HCT116 (cell line): ENCODE measurements at places on chromosomes 5 and 9. TPM values are rescaled to one million over a fixed set of nuclear protein-coding genes. Genes with fewer than 3 reads are reported as not detected.

DNA sequence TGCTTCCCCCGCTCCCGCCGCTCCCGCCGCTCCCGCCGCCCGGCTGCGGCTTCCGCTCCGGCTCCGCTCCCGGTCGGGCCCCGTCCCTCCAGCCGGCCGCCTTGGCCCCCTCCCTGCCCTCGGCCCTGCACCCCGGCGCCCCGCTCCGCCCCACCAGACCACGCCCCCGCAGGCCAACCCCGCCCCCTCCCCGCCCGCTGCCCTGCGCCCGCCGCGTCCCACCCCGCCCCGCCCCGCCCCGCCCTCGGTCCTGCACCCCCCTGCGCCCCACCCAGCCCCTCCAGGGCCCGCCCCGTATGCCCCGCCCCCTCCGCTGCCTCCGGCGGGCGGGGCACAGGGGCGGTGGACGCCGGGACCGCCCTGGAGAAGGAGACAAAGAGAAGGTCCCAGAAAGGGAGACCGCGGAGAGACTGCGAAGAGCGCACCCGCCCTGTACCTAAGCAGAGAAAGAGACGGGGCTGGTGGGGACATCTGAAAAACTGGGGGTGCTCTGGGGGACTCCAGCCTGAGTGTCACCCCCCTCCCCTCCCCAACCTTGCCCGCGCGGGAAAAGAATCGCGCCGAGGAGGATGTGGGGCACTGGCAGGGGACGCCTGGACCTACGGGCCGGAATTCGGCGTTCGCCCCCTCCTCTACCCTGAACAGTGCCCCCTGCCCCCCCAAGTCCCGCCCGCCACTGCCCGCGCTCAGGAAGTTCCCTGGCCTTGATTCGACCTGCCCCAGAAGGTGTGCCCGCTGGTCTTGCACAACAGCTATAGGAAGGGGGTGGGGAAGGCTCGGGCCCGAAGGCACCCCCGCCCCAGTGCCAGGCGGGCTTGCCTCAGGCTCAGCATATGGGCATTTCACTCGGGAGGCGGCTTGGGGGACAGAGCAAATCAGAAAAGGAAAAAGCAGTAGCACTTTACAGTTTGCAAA, 42.8 kb upstream of the STXBP1 start:
- H3K36me3 ChIP-seq = no peaks in the 10 kb centered on the region
- H3K4me3 ChIP-seq = peak overlapping the region; percentile 87
- no peaks in the 10 kb centered on the region for H3K27me3 ChIP-seq
- H3K27ac ChIP-seq = peak overlapping the region; percentile 97

DNA sequence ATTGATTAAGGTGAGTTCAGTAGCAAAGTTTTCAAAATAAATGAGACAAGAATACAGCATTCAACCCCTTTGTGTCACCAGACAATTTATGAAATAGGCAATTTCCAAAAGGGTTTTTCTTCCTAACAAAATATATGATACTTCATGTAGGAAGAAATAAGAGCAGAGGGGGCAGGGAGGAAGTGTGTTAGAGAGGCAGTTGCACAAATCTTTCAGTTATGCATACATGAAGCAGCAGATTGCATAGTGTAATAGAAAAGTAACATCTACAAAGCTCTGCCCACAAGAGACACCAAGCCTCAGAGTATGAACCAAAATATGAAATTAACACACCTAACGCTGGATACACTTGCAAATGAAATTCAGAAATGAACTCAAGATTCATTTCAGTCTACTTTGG, 157.0 kb downstream of the DENND1A start:
- H3K27me3 ChIP-seq = no peaks in the 10 kb centered on the region
- no peak for DNase-seq
- H3K4me3 ChIP-seq = no peak overlapping the region
- no peak overlapping the region for H3K27ac ChIP-seq

DNA sequence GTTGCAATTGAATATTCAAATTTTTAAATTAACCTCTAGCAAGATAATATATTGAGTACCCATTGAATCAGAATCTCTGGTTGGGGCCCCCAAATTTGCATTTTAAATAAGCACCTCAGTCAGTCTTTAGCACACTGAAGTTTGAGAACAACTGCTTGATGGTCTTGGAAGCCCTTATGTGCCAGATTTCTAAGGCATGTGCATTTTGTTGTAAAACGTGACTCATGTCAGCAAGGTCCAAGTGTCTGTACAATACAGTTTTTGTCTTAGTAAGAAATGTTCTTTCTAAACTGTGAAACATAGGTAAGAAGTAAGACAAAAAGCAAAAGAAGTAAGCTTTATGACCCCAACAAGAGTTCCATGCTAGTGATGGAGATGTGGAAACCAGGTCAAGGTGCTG, 59.1 kb upstream of the PHF2 start:
- H3K4me3 ChIP-seq = no peak overlapping the region
- H3K4me1 ChIP-seq = no peaks in the 10 kb centered on the region
- H3K36me3 ChIP-seq = 0 out of 2 replicates have a peak, but pooled peaks cover 4% of the 10 kb centered on the region

DNA sequence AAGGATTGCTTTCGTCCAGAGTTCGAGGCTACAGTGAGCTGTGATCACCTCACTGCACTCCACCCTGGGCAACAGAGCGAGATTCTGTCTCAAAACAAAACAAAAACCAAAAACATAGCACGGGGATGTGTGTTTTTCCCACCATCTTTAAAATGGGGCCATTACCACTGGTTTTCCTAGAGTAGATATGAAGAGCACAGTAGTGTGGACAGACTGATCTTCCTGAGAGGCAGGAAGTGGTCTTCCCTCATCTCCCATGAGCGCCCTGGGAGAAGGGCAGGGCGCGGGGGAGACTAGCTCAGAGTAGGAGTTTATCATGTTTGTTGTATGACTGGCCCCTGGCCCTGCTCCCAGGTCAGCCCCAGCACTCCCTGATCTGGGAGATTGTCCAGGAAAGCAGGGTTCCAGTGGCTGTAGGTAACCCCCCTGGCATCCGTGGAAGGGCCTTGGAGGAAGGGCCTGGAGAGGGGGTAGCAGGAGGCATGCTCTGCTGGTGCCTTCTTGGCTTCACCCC, 2.3 kb downstream of the SUSD3 start:
- no peak for DNase-seq
- no peaks in the 10 kb centered on the region for H3K36me3 ChIP-seq
- no peaks in the 10 kb centered on the region for H3K27me3 ChIP-seq

DNA sequence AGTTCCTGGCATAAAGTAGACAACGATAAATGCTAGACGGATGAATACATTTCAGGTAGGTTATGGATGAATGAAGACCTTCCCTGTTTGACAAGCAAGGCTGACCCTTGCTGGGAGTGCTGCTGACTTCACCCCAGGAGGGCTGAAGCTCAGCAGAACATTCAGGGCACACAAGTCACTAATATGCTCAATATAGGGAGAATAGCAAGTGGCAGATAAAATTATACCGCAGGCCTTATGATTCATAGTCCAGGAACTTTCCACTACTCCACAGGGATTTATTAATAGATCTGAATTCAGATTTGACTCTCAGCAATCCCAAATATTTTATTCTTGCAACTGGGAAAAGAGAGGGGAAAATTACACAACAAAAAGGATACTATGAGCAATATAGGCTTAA, 38.2 kb upstream of the GRAMD2B start:
- no peak overlapping the region for H3K4me3 ChIP-seq
- H3K36me3 ChIP-seq = no peaks in the 10 kb centered on the region
- peaks cover 15% of the 10 kb centered on the region for H3K4me1 ChIP-seq
- H3K27ac ChIP-seq = peak overlapping the region; percentile 6; the same call in 1 of the 2 replicates

DNA sequence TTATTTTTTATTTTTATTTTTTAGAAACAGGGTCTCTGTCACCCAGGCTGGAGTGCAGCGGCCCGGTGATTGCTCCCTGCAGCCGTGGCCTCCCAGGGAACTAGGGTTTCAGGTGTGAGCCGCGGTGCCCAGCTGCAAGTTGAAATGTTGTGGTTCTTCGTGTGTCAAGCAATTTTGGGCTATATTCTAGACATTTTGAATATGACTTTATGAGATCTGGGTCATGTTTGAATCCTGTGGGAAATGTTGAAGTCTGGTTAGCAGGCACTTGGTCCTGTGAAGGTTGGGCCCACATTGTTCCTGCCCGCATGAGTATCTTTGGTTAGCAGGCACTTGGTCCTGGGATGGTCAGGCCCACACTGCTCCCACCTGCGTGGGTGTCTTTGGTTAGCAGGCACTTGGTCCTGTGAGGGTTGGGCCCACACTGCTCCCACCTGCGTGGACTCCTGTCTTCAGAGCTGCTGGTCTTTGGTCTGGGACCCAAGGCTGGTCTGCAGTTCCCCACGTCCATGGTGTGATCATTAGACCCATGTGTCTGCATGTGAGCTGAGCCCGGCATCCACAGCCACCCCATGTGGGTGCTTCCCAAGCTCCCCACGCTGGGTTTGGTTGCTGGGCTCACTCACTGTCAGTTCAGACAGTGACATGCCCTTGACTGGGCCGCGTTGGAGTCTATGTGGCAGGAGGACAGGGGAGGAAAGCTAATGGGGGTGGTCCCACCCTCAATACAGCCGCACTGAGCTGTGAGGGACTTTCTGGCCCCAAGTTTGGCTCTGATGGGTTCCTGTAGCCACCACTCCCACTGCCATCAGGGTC, 7.1 kb downstream of the FBXW5 start:
- no peak overlapping the region for H3K4me3 ChIP-seq
- H3K4me1 ChIP-seq = no peaks in the 10 kb centered on the region
- H3K27ac ChIP-seq = no peak overlapping the region
- H3K36me3 ChIP-seq = peaks cover 10% of the 10 kb centered on the region

DNA sequence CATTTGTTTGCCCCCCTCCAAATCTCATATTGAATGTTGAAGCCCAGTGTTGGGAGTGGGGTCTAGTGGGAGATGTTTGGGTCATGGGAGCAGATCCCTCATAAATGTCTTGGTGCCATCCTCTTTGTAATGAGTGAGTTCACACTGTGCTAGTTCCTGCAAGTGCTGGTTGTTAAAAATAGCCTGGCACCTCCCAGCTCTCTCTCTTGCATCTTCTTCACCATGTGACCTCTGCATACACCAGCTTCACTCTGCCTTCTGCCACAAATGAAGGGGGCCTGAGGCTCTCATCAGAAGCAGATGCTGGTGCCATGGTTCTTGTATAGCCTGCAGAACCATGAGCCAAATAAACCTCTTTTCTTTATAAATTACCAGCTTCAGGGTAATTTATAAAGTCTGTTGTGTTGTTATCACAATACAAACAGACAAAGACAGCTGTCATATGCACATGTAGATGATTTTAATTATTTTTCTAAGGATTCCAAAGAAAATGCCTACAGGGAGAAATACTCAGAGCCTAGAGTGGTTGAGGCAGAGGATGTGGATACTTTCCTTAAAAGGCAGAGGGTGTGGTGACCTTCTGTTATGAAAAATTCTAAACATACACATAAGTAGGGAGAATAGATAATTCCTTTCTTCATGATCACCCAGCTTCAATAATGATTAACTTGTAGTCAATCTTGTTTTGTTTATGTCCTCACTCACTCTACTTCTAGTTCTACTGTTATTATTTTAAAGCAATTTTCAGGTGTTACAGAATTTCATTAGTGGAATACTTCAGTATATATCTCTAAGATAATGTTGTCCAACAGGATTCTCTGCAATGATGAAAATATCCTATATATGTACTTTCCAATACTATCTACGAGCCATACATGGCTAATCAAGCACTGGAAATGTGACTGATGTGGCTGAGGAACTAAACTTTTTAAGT, 75.1 kb upstream of the RANBP6 start:
- H3K27me3 ChIP-seq = no peaks in the 10 kb centered on the region
- no peaks in the 10 kb centered on the region for H3K36me3 ChIP-seq
- H3K4me3 ChIP-seq = no peak overlapping the region
- peaks cover 9% of the 10 kb centered on the region; the same call in 1 of the 2 replicates for H3K4me1 ChIP-seq

- H3K36me3 ChIP-seq = no peaks in the 10 kb centered on the region
- no peak for DNase-seq
- H3K4me3 ChIP-seq = no peak overlapping the region
- H3K27ac ChIP-seq = no peak overlapping the region
- no peaks in the 10 kb centered on the region for H3K4me1 ChIP-seq
- H3K27me3 ChIP-seq = no peaks in the 10 kb centered on the region
Measured at GRCh38 chr5:166726406-166726805, 1565.0 kb upstream of the WWC1 start.

- H3K27ac ChIP-seq = no peak overlapping the region
- no peaks in the 10 kb centered on the region for H3K36me3 ChIP-seq
- peaks cover 31% of the 10 kb centered on the region for H3K4me1 ChIP-seq
Measured at GRCh38 chr9:121292801-121293241, 24.9 kb downstream of the GSN start.

- no peaks in the 10 kb centered on the region for H3K36me3 ChIP-seq
- no peak for DNase-seq
- no peak overlapping the region for H3K4me3 ChIP-seq
- no peaks in the 10 kb centered on the region for H3K4me1 ChIP-seq
Measured at GRCh38 chr5:133785182-133785581, 172.8 kb upstream of the FSTL4 start.

DNA sequence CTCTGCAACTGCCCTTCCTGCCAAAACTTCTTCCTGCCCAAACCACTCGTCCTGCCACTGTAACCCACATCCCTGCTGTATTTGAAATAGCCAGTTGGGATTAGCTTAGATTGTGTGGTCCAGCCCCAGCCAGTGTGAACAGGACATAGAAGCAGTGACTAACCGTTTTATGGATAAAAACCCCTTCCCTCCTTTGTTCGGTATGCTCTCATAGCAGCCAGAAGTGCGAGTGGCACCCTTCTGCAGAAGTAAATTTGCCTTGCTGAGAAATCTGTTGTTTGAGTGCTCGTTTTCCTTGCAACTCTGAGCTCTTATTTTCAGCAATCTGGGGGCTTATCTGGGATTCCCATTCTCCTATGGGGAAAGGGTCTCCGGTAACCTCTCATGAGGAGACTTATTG, 470.0 kb downstream of the PRDM9 start:
- no peaks in the 10 kb centered on the region for H3K27me3 ChIP-seq
- no peak overlapping the region for H3K27ac ChIP-seq
- H3K4me3 ChIP-seq = no peak overlapping the region
- H3K36me3 ChIP-seq = no peaks in the 10 kb centered on the region

Gene PCDHAC1
- total RNA-seq = 1.0 TPM
